ENCODE measurements at places on chromosomes 11 and 22. TPM values are rescaled to one million over a fixed set of nuclear protein-coding genes. Genes with fewer than 3 reads are reported as not detected.

DNA sequence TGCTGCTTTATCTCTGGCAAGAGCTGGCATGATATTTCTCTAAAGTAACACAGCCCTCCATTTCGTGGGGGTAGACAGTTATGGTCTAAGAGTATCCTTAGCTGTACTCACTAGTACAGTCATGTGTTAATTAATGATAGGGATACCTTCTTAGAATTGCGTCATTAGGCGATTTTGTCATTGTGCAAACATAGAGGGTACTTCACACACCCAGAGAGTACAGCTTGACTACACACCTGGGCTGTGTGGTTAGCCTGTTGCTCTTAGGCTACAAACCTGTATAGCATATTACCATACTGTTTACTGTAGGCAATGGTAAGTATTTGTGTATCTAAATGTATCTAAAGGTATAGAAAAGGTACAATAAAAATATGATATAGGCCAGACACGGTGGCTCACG, 17.0 kb downstream of the XRCC6 start:
- H3K36me3 ChIP-seq = peaks cover 100% of the 10 kb centered on the region
- no peak overlapping the region for H3K27ac ChIP-seq
- H3K4me1 ChIP-seq = no peaks in the 10 kb centered on the region
- H3K4me3 ChIP-seq = no peak overlapping the region

DNA sequence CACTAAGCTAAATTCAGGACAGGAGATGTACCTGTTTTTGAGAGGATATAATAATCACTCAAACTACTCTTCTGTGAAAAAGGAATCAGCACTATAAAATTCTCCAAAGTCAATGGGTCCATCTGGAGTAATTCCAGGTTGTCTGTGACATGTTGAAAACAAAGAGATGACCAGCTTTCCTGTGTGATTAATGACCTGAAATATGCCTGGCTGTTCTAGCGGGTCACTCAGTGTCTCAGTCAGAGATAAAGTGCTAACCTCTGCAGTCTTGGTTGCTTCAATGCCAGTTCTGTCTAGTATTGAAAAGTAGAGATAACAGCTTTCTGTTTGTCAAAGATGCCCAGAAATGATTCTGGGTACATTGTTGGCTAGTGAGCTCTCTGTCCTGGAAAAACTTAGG, 722.6 kb upstream of the TENM4 start:
- no peak for DNase-seq
- no peak overlapping the region for H3K27ac ChIP-seq
- no peaks in the 10 kb centered on the region for H3K36me3 ChIP-seq
- no peak overlapping the region for H3K4me3 ChIP-seq

TSG101 gene
- total RNA-seq = 41.5 TPM

DNA sequence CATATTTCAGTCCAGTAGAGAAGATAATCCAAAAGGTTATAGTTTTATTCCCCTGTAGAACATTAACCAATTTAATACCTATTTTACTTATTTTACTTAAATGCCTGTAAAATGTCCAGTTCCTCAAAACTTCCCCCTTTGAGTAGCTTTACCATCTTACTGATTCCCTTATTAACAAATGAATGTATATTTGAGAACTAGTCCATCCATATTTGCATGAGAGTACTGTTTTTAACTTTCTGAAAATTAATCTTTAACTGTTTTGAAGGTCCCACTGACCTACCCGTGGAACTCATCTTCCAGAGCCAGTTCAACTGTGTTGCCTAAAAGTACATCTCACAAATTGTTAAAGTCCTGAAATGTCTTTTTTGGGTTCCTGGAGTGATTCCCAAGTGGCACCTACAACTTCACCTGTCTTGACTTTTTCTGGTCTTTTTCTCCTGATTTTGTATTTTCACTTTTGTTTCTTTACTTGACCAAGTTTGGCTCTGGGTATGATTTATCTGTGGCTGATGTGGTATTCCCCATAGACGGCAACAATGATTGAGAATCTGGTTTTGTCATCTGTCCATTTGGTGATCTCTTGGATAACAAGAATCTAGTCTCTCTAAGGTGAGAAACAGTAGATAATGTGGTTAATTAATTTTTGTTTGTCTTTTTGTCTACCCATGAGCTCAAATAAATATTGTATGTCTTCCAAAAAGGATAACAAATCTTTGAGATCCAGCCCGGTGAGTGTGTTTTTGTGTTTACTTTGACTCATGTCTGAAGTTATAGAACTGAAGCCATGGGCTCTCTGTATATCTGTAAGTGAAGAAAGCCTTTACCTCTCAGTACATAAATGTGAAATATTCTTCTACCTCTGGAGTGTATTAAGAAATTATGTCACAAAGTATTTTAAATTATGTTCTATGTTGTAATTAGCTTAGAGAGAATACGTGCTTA, 174.2 kb downstream of the ETS1 start:
- no peak for DNase-seq
- no peaks in the 10 kb centered on the region for H3K36me3 ChIP-seq
- no peak overlapping the region for H3K4me3 ChIP-seq
- H3K27ac ChIP-seq = no peak overlapping the region
- no peaks in the 10 kb centered on the region for H3K27me3 ChIP-seq
- H3K4me1 ChIP-seq = peaks cover 20% of the 10 kb centered on the region

PLCB3 gene
- 22.3 TPM for total RNA-seq

ELMOD1 gene
- not detected for total RNA-seq

DNA sequence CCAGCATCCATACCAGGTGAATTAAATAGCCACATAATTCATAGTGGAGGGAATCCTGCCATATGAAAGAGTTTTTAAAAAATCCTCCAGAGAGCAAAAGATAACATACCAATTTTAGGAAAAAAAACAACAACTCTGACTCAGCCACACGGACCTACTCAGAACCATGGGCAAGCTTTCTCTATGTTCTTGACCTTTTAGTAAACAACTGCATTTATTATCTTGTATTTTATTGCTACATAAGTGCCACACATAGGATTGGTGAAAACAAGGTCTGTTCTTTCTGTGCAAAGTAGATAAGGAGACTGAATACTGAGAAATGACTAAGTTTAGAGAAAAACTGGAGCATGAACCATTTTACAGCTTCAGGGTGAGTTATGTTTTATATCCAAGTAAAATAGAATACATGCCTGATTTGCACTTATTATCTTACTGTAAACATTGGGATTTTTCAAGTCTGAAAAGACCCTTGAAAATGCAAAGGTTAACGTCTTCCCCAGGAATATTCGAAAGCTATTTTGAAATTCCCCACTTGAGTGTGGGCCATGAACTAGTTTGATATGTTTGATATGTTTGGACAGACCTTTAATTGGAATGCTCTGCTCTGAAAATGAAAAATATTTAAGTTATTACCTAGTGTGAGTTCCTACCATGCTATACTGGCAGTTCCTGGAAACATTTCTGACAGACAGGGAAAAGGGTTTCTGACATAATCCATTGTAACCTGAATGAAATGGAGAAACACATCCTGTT, 89.5 kb upstream of the DDI1 start:
- H3K27me3 ChIP-seq = no peaks in the 10 kb centered on the region
- no peak overlapping the region for H3K27ac ChIP-seq
- DNase-seq = no peak
- no peaks in the 10 kb centered on the region for H3K4me1 ChIP-seq

DNA sequence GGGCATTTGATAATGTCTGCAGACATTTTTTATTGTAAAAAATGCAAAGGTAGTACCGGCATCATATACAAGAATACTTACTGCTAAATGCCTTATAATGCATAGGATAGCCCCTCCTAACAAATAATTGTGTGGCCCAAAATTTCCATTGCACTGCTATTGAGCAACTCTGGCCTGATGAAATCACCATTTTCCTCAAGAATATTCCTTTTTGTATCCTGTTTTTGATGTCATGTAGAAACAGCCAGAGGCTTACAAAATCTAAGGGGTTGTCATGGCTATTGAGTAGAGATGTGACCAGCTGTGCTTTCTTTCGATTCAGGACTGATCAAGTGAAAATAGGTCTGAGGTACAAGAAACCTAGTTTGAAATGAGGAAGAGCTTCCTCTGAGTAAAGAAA, 854.3 kb downstream of the KCNA4 start:
- H3K27ac ChIP-seq = no peak overlapping the region
- no peaks in the 10 kb centered on the region for H3K4me1 ChIP-seq
- no peaks in the 10 kb centered on the region for H3K27me3 ChIP-seq

DNA sequence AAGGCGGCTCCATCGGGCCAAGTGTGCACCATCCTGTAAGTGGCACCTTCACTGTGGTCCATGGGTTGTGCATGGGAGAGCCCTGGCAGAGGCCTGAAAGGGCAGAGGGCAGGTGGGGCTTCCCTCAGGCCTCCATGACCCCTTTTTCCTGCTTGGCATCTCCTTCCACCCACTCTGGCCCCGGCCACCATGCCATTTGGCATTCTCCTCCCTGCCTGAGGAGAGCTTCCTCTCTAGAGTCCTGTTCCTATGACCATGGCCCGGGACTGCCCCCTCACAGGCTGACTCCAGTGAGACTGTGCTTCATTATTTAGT, 4.9 kb downstream of the OTOG start:
- peaks cover 10% of the 10 kb centered on the region for H3K27me3 ChIP-seq
- no peak overlapping the region for H3K27ac ChIP-seq
- H3K36me3 ChIP-seq = no peaks in the 10 kb centered on the region
- H3K4me3 ChIP-seq = no peak overlapping the region

- H3K27me3 ChIP-seq = no peaks in the 10 kb centered on the region
- no peak overlapping the region for H3K27ac ChIP-seq
These were observed 2.6 kb upstream of the RTL6 start for GRCh38 chr22:44500599-44500998.

GRCh38 chr22:41873391-41873790, 40.5 kb downstream of the SREBF2 start:
- H3K27ac ChIP-seq = peak overlapping the region; percentile 21
- DNase-seq = no peak
- H3K4me3 ChIP-seq = no peak overlapping the region
- no peaks in the 10 kb centered on the region for H3K4me1 ChIP-seq
- no peaks in the 10 kb centered on the region for H3K27me3 ChIP-seq

DNA sequence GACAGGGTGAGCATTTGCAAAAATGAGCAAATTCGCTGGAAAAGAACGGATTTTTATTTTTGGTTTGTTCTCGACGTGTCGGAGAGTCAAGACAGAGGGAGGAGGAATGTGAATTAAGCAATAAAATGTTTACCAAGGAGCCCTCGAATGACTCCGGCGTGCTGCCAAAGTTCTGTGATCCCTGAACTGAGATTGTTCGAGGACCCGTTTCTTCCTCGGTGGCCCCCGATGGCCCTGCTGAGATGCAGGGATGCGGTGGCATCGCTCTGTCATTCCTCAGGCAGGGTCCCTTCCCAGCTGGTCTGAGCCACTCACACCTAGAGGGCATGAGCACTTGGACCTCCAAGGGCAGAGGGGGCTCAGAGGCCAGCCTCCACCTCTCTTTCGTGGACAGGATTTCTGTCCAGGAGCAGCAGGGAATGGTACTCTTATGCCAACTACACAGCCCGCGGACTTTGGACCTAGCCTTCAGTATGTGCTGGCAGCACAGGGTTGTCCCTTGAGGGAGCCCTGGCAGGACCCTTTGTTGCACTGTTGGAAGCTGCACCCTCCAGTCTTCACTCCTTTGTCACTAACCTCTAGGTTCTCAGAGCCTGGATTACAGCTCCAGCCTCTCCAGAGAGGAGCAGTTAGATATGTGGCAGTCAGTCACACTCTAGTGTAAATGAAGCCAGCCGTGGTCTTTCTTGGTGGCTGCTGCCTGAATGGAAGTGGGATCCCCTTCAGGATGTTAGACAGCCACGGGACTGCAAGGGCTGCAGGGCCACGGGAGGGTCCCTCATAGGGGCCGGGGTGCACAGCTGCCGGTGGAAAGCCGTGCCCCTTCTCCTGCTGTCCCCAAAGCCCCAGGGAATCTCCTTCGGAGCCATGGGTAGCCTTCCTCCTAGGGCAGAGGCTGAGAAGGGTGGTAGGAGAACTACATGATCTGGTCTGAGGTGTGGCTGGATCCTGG, 109.4 kb upstream of the ANO1 start:
- peaks cover 4% of the 10 kb centered on the region for H3K4me1 ChIP-seq
- H3K4me3 ChIP-seq = no peak overlapping the region
- H3K27ac ChIP-seq = no peak overlapping the region
- H3K36me3 ChIP-seq = no peaks in the 10 kb centered on the region
- DNase-seq = no peak

ASRGL1 gene
- 5.2 TPM for total RNA-seq

DNA sequence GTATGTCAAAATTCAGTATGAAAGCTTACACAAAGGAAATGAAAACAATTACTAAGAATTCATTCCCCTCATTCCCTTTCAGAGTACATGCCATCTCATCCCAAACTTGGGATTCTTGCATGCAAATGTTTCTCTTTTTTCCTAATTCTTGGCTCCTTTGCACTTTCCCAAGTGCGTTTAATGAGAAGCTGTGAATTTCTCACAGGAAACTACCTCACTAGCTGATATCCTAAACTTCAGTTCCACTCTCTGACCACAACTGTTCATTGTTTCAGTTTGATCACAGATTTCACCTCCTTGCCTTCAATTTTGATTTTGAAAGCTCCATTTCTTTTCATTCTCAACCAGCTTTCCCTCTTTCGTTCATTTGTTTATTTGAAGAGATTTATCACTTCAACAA, 5.9 kb upstream of the ARL14EP start:
- H3K4me1 ChIP-seq = peaks cover under 1% of the 10 kb centered on the region
- H3K27me3 ChIP-seq = no peaks in the 10 kb centered on the region
- H3K36me3 ChIP-seq = no peaks in the 10 kb centered on the region
- no peak overlapping the region for H3K27ac ChIP-seq

- no peak overlapping the region for H3K4me3 ChIP-seq
- H3K36me3 ChIP-seq = no peaks in the 10 kb centered on the region
- H3K4me1 ChIP-seq = peaks cover 71% of the 10 kb centered on the region
- peak overlapping the region; percentile 56 for H3K27ac ChIP-seq
These were observed 23.1 kb upstream of the MICAL2 start for GRCh38 chr11:12087075-12088004.

DNA sequence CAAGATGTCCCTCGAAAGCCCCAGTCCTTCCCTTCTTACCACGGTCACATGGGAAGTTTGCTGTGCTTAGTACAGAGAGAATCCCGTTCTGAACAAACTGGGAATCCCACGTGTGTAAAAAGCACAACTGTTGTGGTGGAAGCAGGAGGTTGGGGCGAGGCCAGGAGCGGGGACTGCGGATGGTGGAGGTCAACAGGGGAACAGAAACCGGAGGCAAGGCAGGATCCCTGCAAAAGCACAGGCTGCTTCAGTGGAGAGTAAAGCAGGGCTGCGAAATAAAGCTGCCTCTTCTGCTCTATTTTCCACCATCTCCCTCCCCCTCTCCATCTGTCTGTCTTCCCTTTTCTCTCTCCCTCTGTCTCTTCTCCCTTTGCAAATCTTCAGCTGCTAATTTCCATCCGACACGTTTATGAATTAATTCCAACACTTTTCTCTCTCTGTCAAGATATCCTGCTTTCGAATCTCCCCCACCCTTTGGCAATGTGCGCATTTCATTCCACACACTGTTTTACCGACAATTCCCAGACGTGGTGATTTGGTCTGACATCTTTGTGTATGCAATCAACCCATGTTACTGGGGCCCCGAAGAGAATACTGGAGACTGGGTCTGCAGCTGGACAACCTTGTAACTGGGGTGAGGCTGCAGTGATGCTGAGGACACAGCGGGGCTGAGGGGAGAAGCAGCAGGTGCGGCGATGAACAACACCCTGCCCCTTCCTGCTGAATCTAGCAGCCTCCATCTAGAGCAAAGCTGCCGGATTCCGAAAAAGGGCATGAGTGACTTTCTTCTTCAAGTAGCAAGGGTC, 571.8 kb downstream of the OPCML start:
- DNase-seq = no peak
- no peak overlapping the region for H3K27ac ChIP-seq
- no peaks in the 10 kb centered on the region for H3K36me3 ChIP-seq
- H3K4me1 ChIP-seq = peaks cover 7% of the 10 kb centered on the region
- no peak overlapping the region for H3K4me3 ChIP-seq

- no peak for DNase-seq
- no peaks in the 10 kb centered on the region for H3K27me3 ChIP-seq
- H3K4me3 ChIP-seq = no peak overlapping the region
These were observed 20.4 kb downstream of the CCDC81 start for GRCh38 chr11:86395061-86395551.

TOMM22 gene
- total RNA-seq = 56.5 TPM

Measured in spleen (tissue), 13 donors.